HFF-Myc (cell line): ENCODE measurements at places on chromosomes 1 and 21.

DNA sequence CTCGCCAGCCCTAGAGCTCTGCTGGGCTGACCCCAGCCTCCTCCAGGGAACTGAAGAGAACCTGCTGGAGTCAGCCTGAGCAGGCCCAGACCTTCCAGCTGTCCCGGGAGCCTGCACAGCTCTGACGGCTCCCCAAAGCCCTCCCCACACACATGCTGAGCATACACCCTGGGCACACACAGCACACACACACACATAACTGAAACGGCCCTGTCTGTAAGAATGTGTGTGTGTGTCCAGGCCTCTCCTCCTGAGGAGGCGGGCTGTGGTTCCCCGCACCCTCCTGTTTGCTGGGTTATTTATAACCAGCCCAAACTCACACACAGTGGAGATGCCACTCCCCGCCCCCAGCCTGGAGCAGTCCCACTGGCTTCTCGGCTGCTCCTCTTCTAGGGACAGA, 20.2 kb downstream of the SDC3 start:
- DNase-seq = peak; percentile 43

DNA sequence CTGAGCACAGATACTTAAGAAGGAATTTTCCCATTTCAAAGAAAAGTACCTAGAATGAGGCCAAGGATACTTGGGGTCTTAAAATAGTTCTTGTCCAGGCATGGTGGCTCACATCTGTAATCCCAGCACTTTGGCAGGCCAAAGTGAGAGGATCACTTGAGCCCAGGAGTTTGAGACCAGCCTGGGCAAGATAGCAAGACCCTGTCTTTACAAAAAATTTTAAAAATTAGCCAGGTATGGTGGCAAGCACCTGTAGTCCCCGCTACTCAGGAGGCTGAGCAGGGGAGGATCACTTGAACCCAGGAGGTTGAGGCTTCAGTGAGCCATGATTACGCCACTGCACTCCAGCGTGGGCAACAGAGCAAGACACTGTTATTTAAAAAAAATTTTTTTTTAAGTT, 29.0 kb downstream of the NFYC start:
- no peak for DNase-seq

DNA sequence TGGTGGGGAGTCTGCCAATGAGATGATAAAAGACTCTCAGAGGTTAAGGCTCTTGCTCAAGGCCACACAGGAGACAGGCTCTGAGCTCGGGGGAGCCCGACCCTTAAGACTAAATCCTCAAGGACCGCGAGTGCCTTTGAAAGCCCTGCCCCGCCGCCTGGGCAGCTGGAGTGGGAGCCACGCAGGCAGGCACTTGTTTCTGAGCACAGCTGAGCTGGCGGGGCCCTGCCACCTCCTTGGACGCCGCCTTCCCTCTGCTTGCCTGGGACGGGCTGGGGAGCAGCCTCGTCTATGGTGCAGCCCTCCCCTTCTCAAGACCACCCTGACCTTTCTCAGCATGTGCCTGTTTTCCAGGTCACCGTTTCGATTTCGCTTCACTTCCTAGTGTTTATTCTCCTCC, 169.3 kb downstream of the CAMTA1 start:
- DNase-seq = no peak

DNA sequence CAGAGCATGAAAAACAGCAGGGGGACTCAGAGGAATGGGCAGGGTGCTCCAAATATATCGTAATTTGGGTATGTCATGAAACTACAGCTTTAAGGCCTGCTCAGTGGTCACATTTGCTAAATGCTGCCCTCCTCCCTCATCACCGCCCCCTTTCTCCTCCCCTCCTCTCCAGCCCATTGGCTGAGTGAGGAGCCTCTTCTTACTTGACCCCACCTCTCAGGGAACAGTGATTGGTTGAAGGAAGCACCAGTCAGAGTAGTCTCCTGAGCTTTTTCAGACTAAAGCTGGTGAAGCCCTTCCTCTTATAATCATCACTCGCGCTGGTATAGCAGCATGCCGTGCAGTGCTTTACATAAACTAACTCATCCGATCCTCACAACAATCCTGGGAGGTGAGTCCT, 10.0 kb upstream of the TTC39A start:
- DNase-seq = no peak

GRCh38 chr1:226864311-226864710, 6.1 kb upstream of the PSEN2 start:
- no peak for DNase-seq

DNA sequence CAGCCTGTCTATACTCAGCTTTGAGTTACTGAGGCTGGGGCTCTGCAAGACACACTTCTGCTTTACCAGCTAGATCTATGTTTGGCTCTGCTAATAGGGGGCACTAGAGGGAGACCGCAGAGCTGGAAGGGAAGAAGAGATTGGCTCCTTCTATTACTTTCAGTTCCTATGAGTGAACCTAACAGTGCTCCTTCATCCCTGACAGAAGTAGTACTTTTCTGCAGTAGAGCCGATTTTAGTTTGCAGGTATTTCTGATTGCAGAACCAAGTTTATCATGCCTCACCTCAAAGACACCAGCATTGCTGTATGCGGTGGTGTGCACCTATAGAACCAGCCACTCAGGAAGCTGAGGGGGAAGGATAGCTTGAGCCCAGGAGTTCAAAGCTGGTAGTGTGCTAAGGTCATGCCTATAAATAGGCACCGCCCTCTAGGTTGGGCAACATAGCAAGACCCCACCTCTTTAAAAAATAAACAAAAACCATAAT, 5.7 kb upstream of the ZDHHC18 start:
- no peak for DNase-seq

DNA sequence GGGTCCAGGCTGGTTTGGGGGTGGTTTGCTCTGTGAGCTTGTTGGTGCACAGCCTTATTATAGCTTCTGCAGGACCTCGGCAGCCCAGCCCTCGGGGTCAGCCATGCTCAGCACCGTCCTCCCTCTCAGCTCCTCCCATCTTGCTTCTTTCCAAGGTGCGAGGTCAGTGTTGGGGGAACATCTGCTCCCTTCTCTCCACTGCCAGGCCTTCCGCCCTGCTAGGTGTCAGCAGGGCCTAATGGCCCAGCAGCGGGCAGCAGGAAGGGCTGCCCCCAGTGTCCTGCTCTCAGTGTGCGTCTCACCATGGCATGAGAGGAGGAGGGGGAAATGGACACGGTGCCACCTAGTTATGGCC, 36.5 kb upstream of the LRRC3 start:
- DNase-seq = no peak

GRCh38 chr1:99560207-99561040, 85.5 kb upstream of the PALMD start:
- DNase-seq = no peak

GRCh38 chr1:218527737-218528136, 182.6 kb downstream of the TGFB2 start:
- DNase-seq = no peak

- DNase-seq = no peak
Observed at GRCh38 chr1:92484472-92485380, 2.0 kb downstream of the GFI1 start.

DNA sequence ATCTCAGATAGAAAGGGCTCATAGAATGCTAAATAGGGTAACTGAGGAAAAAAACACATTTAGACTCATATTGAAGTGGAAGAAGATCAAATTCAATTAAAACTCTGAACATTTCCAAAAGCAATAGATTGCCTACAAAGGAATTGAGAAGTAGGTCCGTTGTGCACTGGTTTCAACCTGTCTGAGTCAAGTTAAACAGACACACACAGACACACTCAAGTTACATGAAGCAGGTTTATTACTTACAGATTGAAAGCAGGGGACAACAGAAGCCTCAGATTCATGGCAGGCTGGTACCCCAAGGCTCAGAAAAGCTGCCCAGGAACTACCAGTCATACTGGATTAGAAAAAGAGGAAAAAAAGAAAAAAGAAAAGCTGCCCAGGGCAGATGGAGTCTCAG, 20.7 kb upstream of the S100A2 start:
- no peak for DNase-seq

GRCh38 chr1:119045096-119045746, 57.1 kb upstream of the TBX15 start:
- no peak for DNase-seq

- no peak for DNase-seq
Observed at GRCh38 chr1:187715483-187715882, 886.7 kb downstream of the PLA2G4A start.

GRCh38 chr1:228358039-228358763, 48.4 kb downstream of the TRIM11 start:
- DNase-seq = no peak

GRCh38 chr1:21573971-21574465, 64.8 kb downstream of the ALPL start:
- DNase-seq = peak; percentile 46

- peak; percentile 52 for DNase-seq
Observed at GRCh38 chr1:211639475-211640300, 35.7 kb downstream of the NEK2 start.

DNA sequence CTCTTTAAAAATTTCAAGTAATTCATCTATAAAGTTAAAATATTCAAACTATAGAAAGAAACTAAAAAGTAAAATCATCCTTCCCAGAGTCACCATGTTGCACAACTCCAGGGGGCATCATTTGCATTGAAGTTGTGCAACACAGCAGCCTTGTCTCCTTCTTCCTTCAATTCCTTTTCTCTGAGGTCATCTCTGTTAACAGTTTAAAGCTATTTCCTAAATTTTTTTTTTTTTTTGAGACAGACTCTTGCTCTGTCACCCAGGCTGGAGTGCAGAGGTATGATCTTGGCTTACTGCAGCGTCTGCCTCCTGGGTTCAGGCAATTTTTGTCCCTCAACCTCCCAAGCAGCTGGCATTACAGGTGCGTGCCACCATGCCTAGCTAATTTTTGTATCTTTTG, 7.1 kb downstream of the RHBG start:
- no peak for DNase-seq
